ENCODE measurements at places on chromosomes 2 and 18.
A peak's percentile ranks its signal among the peaks of the same experiment; 100 is the strongest.

DNA sequence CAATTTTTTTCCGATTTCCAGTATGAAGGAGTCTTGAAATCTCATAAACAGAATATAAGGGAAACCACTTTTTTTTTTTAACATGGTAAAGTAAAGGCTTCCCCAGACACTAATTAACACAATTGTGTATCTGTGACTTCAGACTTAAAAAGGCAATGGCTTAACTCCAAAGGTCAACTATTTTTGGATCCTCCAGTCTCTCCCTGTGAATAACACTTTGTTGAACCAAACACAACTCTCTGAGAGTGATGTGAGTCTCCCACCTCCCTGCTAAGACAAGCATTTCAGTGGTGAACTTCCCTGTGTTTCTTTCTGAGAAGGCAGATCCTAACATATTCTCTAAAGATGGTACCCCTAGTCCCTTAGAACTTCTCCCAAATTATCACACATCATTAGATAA, 219.6 kb upstream of the RBBP8 start:
- no peak for DNase-seq

GRCh38 chr2:73981081-73982001, 3.4 kb upstream of the TET3 start:
- DNase-seq = no peak

GRCh38 chr2:111624411-111625156, 259.4 kb downstream of the ANAPC1 start:
- no peak for DNase-seq

DNA sequence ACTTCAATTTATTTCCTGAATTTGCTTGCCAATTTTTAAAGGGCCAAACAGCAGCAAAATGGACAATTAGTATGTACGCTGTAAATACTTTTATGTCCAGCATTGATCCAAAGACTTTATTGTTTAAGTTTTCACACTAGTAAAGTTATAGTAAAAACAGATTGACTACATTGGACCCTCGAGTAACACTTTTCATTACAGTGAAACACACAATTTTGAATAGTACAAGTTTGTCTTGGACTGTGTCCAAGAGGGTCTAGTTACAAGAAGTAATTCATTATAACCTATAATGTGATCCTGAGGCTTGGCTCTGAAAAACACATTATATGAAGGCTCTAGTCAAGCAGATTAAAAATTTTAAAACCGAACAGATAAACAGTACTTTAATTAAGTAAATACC, 11.4 kb upstream of the RBBP8 start:
- no peak for DNase-seq

DNA sequence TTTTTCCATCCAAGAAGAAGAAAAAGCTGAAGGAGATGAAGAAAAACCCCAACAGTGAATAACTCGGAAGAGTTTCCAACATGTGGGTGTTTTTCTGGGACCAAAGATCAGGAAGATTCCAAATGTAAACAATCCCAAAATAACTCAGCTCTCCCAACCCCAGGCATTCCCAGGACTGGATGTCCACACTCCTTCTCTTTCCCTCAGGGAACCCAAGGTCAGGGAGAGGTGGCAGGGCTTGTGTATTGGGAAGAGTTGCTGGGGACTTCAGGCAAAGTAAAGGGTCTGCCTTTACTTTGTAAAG, 268.0 kb downstream of the DYSF start:
- no peak for DNase-seq

- peak; percentile 5 for DNase-seq
These were observed 395.8 kb downstream of the LNPK start for GRCh38 chr2:175606010-175606841.

DNA sequence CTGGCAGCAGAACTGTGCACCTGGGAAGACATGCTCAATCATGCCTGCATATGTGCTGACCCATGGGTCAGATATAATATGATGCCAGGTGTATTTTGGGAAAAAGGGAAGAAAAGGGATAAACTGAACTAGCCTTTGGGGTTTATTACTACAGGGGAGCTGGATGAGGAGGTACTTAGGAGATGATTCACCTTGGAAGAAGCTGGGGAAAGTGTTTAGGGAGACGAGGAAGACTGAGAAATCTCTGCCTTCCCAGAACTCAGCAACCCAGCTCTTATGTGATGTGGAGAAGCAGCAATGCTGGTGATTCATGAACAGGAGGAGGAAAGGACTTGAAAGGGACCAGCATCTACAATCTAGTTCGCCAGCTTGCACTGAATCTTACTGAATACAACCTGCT, 110.2 kb downstream of the BARD1 start:
- no peak for DNase-seq

DNA sequence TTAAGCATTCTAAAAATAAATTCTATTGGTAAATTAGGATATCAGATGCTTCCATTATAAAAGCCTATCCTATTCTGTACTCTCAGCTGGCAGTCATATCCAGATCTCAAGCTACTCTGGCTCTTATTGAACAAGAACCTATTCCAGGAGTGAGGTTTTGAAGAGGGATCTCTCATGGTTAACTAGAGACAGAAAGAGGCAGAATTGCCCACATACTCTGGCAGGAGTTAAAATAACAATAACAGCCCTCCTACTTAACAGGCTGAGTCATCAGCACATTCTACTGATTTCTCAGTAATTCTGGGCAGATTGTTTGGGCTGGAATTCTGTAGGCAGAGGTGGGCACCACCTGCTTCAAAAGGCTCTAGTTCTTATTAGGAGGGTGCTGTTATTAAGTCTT, 142.0 kb upstream of the UNC80 start:
- DNase-seq = no peak

- DNase-seq = peak; percentile 5
These were observed 166.7 kb downstream of the MCFD2 start for GRCh38 chr2:46748735-46749531.

DNA sequence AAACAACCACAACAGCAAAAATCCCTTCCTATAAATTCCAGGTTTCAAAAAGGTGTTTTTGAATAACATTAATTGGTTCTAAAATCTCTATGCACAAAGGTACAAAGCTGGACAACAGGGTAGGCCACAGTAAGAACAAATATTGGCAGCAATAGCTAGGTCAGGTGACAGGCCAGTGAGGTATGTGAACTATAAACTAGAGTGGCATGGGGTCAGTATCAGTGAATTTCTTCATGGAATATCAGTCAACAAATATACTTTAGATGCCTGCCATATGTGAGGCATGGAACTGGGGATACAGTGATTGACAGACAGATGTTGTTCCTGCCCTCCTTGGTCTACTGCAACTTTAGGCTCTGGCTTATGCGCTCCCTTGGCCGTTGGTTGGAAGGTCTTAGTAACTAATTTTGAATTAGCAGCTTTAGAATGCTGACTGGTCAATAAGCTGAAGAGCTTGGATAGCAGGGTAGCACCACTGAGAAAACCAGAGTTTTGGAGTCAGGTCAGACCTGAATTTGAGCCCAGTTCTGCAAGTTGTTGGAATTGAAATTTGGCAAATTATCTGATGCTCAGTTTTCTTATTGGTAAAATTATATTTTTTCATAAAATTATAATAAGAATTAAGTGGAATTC, 2.3 kb upstream of the EPC2 start:
- no peak for DNase-seq

- no peak for DNase-seq
These were observed 467.7 kb upstream of the RGPD4 start for GRCh38 chr2:107359021-107359420.

- no peak for DNase-seq
These were observed 1.7 kb downstream of the PRELID3A start for GRCh38 chr18:12409469-12409868.

GRCh38 chr2:52294628-52295027, 1262.7 kb upstream of the NRXN1 start:
- no peak for DNase-seq

DNA sequence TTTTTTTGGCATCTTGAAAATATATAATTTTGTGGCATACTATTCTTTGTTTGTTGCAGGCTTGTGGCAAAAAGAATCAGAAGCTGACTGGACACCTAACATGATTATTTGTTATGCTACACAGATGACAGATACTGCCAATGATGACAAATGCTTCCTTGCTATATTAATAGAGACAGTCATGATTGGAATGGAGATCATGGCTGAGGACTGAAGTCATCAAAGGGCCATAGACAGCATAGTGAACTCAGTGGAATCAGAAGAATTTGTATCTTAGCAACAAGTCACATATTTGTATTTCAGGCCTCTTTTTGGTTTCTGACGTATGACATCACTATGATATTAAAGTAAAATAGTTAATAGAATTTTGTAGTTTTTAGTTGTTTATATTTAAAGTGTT, 1003.8 kb upstream of the DDX18 start:
- no peak for DNase-seq

GRCh38 chr18:44851856-44852621, 171.4 kb downstream of the SETBP1 start:
- DNase-seq = peak; percentile 29

- no peak for DNase-seq
These were observed 93.9 kb downstream of the SH3RF3 start for GRCh38 chr2:109222825-109223471.

GRCh38 chr2:48991415-48992131, 162.7 kb downstream of the FSHR start:
- DNase-seq = no peak

DNA sequence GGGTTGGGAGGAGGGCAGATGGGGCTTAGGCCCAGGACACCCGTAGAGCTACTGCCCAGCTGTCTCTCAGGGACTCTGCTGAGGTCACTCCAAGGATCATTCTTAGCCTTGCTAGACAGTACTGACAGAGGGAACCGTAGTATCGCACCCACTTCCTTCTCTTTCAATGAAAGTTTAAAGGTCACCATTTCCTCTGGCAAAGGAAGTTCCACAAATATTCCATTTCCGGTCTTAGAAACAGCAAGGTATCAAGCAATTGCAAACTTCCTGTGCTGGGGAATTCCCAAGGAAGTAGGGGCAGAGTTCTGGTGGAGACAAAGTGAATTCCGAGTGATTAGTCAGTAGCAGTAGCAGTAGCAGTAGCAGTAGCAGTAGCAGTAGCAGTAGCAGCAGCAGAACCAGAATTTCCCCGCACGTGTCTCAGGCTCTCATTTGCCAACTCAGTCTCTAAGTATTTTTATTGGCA, 24.7 kb downstream of the IL1B start:
- DNase-seq = no peak

DNA sequence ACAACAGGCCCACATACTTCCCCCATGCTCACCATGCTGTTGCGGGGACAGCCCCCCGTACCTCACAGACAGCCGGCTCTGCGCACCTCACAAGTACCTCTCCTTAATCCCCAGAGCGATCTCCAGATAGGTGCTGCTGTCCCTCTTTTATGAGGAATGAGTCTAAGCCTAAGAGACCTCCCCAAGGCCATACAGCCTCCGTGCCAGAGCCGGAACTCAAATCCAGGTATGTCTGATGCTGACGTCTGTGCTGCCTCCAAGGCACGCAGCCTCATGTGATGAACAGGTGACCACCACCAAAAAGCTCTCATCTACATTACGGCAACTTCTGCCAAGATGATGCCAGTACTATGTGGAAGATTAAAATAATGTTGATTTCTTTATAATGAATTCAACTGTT, 85.2 kb downstream of the EIPR1 start:
- no peak for DNase-seq

DNA sequence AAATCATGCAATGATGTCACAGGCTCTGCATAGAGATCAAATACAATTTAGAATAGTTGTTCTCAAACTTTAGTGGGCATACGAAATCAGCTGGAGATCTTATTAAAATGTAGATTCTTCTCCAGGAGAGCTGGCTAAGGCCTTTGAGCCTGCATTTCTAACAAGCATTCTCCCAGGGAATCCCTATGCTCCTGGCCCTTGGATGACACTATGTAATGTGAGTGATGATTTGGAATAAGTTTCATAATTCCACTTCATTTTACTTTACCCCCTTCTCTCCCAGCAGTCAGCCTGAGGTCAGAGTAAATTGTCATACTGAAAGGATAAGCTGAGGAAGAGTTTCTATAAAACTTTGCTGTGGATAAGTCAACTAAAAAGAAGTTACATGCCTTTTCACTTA, 189.1 kb downstream of the UBE2E3 start:
- no peak for DNase-seq

DNA sequence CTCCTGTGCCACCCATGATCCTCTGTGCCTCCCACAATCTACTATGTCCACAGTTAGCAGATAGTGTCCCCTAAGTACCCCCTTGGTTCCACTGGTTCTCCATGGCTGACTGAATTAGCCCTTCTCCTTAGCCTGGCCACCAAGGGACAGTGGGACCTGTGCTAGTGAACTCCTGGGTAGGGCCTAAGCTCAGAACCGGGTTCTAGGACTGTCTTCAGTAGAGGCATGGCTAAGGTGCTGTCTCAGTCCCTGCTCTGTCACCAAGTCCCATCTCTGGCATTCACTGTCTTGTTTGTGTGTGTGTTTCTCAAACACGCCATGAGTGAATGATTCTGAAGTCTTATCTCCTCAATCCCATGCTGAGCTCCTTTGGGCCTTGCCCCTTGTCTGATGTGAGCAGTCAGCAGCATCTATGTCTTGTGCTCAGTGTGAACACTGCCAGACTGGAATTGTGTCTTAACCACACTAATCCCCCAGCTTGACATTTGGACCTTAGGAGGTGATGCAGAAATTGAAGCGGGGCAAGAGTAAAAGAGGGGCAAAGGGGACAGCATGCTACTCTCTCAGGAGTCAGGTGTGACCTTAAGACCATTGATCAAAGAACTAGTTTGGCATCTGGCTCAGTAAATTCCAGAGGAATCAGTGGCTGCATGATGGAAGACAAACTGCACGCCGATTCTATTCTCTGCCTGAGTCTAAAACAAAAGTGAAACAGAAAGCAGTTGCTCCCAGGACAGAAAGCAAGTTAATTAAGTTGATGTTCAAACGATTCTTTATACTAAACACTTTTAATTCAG, 190.5 kb downstream of the ALPK2 start:
- DNase-seq = no peak

- no peak for DNase-seq
These were observed 33.5 kb upstream of the ATG16L1 start for GRCh38 chr2:233217892-233218377.

DNA sequence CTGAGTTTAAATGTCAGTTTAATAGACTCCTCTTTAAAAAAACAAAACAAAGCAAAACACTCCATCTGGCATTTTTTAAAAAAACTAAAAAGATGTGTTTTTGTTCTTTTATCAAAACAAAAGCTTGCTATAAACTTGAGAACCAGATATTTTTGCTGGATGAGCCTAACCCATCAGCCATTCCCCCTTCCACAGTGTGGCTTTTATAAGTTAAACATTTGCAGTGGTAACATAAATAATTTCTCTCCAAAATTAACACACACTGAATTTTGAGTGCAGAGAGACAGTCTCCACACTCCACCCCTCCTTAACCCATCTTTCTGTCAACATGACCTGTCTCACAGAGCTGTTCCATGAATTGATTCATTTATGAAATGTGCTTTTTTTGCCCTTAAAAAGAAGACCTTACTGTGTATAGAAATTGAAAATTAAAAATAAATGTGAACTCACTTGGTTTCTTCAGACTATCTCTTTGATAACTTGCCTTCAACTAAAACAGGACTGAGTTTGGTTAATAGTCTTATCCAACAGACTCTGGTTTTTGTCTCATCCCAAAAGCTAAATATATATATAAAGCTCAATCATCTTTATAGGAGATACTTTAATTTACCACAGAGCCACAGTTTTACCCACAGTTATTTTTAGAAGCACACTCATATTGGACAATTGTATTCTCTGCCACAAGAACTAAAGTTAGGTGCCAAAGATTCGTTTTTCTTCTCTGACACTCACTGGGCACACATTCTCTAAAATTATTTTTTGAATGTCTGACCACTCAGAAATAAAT, 64.8 kb upstream of the STK39 start:
- no peak for DNase-seq

All from SHP77 (cell line).